Activated CD8-positive, alpha-beta memory T cell treated with anti-CD3 and anti-CD28 coated beads, Interleukin-2, amount 10 ng/mL, durations not matched to agents 7 days and 5 days (primary cell): ENCODE measurements at places on chromosomes 12 and 14. TPM values are rescaled to one million over a fixed set of nuclear protein-coding genes. Genes with fewer than 3 reads are reported as not detected.

DNA sequence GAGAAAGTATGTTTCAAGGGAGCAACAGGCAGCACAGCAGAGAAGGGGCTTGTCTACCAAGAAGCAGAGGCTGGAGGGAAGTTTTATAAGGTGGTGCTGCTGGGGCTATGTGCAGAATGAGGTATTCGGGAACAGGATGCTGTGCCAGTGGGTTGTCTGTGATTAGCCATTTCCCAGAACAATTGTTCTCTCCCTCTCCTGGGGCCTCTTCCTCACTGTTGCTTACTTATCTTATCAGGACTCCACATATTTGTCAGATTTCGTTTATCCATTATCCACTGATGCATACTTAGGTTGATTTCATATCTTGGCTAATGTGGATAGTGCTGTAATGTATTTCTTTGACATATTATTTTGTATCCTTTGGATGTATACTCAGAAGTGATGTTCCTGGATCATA lies 195.1 kb upstream of the RTL1 start:
- no peaks in the 10 kb centered on the region for H3K36me3 ChIP-seq
- DNase-seq, result no peak
- no peaks in the 10 kb centered on the region for H3K4me1 ChIP-seq
- no peak overlapping the region for H3K4me3 ChIP-seq
- H3K27me3 ChIP-seq, result peaks cover 28% of the 10 kb centered on the region
- H3K27ac ChIP-seq, result no peak overlapping the region

- no peak overlapping the region for H3K27ac ChIP-seq
- H3K27me3 ChIP-seq, result peaks cover 8% of the 10 kb centered on the region
- no peaks in the 10 kb centered on the region for H3K4me1 ChIP-seq
- no peak overlapping the region for H3K4me3 ChIP-seq
Measured at GRCh38 chr14:74333909-74334308, 14.4 kb upstream of the VRTN start.

GRCh38 chr12:958588-959123 lies 9.2 kb upstream of the RAD52 start:
- no peak overlapping the region for H3K4me3 ChIP-seq
- peaks cover 6% of the 10 kb centered on the region for H3K4me1 ChIP-seq
- no peak for DNase-seq
- no peak overlapping the region for H3K27ac ChIP-seq
- peaks cover 4% of the 10 kb centered on the region for H3K27me3 ChIP-seq
- no peaks in the 10 kb centered on the region for H3K36me3 ChIP-seq

GRCh38 chr12:31002999-31003398 lies 70.7 kb upstream of the DDX11 start:
- no peak for DNase-seq
- H3K36me3 ChIP-seq, result no peaks in the 10 kb centered on the region
- H3K27me3 ChIP-seq, result peaks cover 2% of the 10 kb centered on the region
- no peak overlapping the region for H3K27ac ChIP-seq
- H3K4me1 ChIP-seq, result no peaks in the 10 kb centered on the region
- no peak overlapping the region for H3K4me3 ChIP-seq

The RNF10 gene
- 217 TPM for total RNA-seq

The C12orf56 gene
- total RNA-seq, result not detected

The KRT82 gene
- not detected for total RNA-seq

The PPM1H gene
- total RNA-seq, result 0.32 TPM
